ENCODE measurements at places on chromosomes 6 and 20. TPM values are rescaled to one million over a fixed set of nuclear protein-coding genes. Genes with fewer than 3 reads are reported as not detected.

TAP1 gene
- total RNA-seq: 75.1 TPM

DNA sequence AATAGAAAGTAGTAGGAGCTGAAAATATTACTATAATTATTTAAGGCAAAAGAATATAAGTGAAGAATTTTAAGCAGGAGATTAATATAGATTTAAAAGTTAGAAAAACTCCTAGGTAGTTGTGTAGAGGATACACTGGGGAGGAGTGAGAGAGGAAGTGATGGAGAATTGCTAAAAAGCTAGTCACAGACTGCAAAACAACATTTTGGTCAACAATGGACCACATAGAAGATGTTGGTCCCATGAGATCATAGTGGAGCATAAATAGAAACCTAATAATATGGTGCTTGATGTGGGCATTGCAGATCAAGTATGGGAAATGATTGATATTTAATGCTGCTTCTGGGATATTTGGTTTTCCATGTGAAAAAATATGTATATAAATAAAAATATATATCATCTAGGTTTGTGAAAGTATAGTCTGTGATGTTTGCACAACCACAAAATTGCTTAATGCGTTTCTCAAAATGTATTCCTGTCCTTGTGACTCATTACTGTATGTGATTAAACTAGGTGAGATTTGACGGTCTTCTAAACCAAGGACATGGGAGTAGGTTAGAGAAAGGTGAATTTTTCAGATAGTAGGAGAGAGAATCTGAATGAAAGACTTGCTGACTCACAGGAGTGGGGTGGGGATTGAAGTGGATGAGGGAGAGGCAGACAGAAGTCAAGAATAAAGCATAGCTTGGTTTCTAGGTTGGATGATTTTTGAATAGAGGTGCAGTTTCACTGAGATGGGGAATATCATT lies 174.0 kb downstream of the BCKDHB start:
- no peak for DNase-seq

GRCh38 chr6:75230484-75231325 lies 12.9 kb downstream of the COX7A2 start:
- DNase-seq: peak; percentile 51

- DNase-seq: no peak
Measured at GRCh38 chr6:24584382-24584720, 61.6 kb downstream of the KIAA0319 start.

- no peak for DNase-seq
Measured at GRCh38 chr20:62368392-62368975, 1.4 kb upstream of the LAMA5 start.

SNAI1 gene
- 0.81 TPM for total RNA-seq

DNA sequence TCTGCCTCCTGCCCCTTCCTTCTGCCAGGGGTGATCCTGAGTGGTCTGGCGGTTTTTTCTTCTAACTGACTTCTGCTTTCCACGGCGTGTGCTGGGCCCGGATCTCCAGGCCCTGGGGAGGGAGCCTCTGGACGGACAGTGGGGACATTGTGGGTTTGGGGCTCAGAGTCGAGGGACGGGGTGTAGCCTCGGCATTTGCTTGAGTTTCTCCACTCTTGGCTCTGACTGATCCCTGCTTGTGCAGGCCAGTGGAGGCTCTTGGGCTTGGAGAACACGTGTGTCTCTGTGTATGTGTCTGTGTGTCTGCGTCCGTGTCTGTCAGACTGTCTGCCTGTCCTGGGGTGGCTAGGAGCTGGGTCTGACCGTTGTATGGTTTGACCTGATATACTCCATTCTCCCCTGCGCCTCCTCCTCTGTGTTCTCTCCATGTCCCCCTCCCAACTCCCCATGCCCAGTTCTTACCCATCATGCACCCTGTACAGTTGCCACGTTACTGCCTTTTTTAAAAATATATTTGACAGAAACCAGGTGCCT lies 10.2 kb downstream of the SLC29A1 start:
- no peak for DNase-seq

OR2J2 gene
- not detected for total RNA-seq

GRCh38 chr6:35381132-35381531 lies 38.8 kb downstream of the PPARD start:
- DNase-seq: no peak

MYMX gene
- total RNA-seq: not detected

DNA sequence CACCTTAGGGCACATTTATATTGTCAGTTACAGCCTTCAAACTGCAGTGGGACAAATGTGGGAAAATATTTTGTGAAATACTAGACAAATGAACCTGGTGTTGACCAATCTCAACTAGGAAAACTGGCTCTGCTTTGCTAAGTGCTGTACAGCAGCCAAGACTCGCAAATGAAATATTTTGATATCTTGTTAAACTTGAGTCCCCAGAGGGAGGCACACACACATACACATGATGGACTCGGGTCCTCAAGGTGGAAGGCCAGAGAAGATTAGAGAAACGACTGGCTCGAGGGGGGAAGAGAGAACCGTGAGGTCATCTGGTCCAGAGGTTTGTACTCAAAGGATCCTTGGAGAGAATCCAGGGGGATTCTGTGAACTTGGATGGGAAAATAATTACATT lies 67.3 kb upstream of the JAG1 start:
- no peak for DNase-seq

DNA sequence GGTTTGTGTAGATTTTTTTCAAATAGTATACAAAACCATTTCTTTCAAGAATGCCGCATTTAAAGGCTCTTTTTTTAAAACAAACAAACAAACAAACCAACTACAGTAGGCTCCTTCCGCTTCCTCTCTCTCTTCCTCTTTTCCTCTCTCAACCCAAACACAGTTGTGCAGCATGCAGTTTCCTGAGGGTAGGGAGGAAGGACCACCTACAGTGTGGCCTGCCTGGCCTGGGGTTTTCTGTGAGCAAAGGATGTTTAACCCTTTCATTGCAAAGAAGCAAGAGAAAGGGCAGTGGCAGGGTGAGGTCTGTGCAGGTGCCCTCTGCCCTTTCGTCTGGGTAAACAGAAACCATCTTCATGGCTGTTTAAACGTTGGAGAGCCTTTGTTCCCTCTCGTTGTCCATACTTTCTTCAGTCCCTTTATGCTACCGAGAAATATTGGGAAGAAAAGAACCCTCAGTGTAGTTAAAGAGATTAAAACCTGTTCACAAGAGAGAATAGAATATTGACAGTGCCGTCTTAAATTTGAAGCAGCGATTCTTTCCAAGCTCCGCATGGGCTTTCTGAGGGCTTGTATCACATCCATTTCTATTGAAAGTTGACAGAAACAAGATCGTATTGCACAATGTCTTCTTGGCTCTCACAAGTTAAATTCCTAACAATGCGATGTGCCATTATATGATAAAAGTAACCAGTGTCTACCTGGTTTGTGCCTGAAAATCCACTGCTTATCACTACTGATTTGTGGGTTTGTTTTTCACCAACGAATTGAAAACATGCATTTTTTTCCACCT lies 215.5 kb upstream of the SNX9 start:
- DNase-seq: no peak

DNA sequence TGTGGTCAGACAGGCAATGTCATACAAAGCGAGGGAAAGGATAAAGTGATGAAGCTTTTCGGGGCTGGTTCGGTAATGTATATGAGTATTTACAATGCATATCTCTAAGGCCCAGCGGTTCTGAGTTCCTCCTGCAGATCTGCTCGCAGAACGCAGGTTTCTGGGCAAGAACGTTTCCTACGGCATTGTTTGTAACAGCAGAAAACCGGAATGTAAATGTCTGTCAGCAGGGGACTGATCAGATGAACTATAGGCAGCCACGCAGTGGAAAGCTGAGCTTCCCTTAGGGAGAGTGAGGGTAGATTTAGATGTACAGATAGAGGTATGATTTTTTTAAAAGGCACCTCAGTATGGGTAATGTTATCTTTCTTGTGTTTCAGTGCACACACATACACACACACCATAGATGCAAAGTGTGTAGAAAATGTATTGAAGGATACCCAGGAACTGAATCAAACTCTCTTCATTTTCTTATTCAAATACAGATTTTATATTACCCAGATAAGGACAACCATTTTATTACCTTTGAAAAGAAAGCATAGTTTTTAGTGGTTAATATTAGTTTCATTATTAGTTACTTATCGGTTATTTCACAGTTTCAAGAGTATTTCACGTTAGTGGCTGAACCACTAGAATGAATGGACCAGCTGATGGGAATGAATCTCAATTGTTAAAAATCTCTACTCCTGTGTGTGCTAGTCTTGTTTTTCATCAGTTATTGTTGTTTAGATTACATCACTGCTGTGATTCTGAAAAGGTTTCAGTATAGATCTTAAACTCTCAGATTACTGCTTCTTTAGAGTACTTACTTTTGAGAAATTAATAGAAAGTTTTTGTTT lies 56.2 kb downstream of the SNX9 start:
- DNase-seq: no peak

DNA sequence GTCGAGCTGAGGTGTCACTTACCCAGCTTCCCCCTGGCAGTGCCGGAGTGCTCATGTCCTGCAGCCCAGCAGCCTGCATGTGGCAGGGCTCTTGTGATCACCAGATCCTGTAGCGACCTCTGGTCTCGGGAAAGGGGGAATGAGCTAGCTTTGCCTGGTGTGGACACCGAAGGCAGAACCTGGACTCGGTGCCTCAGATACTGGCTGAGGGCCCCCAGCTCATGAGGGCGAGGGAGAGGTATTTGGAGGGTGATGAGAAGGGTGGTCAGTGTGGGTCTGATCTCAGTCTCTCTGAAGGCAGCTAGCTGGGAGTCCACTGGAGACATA lies 26.3 kb downstream of the SUN5 start:
- DNase-seq: no peak

ASIP gene
- not detected for total RNA-seq

CAGE1 gene
- not detected for total RNA-seq

PLCB4 gene
- 12.9 TPM for total RNA-seq

SUN5 gene
- not detected for total RNA-seq

DNA sequence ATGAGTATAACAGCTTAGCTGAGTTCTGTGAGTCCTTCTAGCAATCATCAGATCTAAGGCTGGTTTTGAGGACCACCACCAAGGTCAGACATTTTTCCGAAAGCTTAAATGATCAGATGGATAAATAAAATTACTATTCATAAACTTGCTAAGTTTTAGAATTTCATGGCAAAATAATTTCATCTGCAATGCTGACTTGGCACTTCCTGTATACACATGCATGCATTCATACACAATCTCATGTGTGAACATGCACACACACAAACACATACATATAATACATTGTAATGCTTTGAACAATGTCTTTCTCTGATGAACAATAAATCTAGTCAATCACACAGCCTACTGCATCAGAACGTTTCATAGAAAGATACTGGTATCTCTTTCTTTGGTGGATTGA lies 1068.3 kb downstream of the HACE1 start:
- no peak for DNase-seq

DNA sequence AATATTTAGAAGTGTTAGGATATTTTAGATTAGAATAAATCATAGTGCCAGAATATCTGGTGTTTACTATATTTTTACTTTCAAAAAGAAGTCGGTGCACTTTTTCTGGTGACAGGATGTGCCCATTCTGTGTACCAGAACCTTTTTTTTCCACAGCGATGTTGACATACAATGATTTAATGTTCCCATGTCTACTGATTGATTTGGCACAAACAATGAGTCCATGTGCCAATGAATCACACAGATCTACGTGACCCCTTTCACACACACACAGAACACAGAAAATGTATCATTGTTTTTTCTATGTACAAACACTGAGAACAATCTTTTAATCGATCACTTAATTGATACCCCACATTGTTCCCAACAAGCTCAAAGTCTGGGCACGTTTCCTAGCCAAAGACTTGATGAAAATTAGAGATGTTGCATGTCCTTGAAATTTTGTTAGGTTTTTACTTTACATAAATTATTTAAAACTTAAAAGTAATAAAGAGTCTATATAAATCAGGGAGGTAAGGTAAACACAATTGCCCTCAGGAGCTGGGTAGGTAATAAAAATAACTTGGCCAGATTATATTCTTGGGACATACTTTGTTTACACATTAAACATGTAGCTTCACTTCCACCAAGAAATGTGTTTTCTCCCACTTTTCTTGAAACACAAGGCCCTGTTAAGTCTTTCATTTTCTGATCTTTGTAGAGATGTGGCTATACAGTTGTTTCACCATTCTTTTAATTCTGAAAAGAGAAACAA lies 36.4 kb upstream of the SOX4 start:
- no peak for DNase-seq

- DNase-seq: no peak
Measured at GRCh38 chr6:91098006-91098405, 511.1 kb upstream of the MAP3K7 start.
